HFFc6 (cell line): ENCODE measurements at places on chromosomes 1 and 21. TPM values are rescaled to one million over a fixed set of nuclear protein-coding genes. Genes with fewer than 3 reads are reported as not detected.

DNA sequence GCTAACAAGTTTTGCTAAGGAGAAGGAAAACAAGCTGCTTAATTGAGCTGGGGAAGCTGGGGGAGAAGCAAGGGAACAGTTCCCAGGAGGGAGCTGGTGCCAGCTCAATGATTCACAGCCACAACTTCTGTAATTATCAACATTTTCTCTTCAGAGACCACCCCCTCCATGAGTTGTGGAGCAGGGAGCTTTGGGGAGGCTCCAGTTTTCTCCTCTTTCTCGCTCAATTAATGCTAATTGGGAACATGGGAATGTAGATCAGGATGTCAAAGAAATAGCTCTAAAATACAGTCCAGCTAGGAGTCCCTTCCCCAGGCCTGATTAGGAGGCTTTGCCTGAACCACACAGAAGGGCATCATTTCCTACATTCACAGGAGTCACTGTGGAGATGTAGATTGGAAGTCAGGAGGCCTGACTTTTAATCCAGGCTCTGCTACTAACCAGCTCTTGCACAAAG lies 12.1 kb upstream of the MNDA start:
- no peak for DNase-seq

DNA sequence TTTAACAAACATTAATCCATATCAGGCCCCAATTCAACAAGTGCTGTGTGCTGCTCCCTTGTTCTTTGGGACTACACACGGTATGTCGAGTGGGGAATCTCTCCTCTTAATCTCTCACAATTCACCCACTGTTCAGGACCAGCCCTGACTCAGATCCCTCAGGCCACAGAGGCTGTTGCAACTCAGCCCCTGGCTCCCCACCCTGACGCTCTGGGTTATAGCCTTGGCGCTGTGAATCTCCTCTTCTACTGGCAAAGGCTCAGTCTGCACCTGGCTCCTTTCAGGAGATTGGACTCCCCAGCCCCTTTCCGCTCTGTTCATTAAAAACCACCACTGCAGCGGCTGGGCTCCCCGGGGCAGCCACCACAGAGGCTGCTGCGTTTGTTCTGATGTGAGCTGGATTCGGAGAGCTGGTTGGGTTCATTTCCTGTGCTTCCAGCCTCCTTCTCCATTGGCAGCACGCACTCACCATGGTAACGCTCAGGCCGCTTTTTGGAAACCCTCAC lies 13.0 kb downstream of the CAPN8 start:
- DNase-seq, result no peak

GRCh38 chr1:24301785-24302175 lies 17.4 kb upstream of the GRHL3 start:
- no peak for DNase-seq

- no peak for DNase-seq
Observed at GRCh38 chr1:2945821-2946231, 75.4 kb upstream of the ACTRT2 start.

GRCh38 chr1:51270751-51271150 lies 34.7 kb downstream of the RNF11 start:
- DNase-seq, result no peak

The KANK4 gene
- total RNA-seq, result not detected in 3 replicates

The RNF186 gene
- total RNA-seq, result not detected in 3 replicates

The ASCL5 gene
- not detected in 3 replicates for total RNA-seq
